Calu3 (cell line): ENCODE measurements at places on chromosomes 2 and 18.

- peak; percentile 6 for DNase-seq
Measured at GRCh38 chr2:211216221-211216620, 659.8 kb downstream of the CPS1 start.

GRCh38 chr18:36829362-36830157, 633 bp downstream of the KIAA1328 start:
- DNase-seq = no peak

GRCh38 chr2:268323-268722, 3.6 kb downstream of the ACP1 start:
- DNase-seq = no peak

GRCh38 chr2:62578803-62579640, 73.0 kb upstream of the TMEM17 start:
- peak; percentile 71 for DNase-seq

GRCh38 chr2:241545106-241545505, 13.4 kb upstream of the BOK start:
- DNase-seq = no peak

GRCh38 chr2:45439788-45440773, 171.0 kb downstream of the SRBD1 start:
- no peak for DNase-seq

- no peak for DNase-seq
Measured at GRCh38 chr2:121576263-121576662, 45.6 kb downstream of the RNU4ATAC start.

DNA sequence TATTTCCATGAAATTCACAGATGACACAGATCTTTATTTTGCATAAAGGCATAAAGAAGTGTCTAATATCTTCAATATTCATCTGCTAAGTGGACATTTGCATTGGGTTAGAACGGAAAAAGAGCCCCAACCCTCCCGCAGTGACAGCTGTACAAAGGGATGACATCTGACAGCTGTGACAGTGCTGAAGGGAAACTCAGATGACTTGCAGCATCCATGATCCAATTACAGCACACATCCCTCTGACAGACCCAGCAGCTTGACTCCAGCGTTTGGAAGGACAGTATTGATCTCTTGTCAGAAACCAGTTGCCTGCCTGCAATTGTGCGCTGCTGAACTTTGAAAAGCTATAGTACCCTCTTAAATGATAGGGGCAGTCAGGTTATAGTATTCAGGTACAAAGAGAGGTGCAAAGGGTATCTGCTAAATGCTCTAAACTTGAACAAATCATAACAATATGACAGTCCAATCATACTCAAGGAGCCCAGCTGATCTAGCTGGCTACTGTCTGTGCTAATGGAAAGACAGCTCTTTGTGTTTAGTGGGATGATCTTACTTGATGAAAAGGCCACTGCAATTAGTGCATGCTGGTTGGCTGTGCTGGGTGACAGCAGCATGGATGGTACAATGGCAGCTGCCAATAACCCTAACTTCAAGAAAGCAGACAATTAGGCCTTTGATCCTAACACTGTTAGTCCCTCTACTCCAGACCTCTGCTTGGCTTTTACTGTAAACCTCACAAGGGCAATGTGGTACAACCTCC, 599.2 kb downstream of the NR4A2 start:
- no peak for DNase-seq
